CD4-positive, alpha-beta T cell treated with Interleukin-15 for 4 hours (primary cell): ENCODE measurements at places on chromosomes 5 and 9.

GRCh38 chr5:1000329-1000728 lies 8.3 kb upstream of the NKD2 start:
- no peak for DNase-seq

- DNase-seq: no peak
Measured at GRCh38 chr9:109232449-109233237, 65.6 kb upstream of the FRRS1L start.

DNA sequence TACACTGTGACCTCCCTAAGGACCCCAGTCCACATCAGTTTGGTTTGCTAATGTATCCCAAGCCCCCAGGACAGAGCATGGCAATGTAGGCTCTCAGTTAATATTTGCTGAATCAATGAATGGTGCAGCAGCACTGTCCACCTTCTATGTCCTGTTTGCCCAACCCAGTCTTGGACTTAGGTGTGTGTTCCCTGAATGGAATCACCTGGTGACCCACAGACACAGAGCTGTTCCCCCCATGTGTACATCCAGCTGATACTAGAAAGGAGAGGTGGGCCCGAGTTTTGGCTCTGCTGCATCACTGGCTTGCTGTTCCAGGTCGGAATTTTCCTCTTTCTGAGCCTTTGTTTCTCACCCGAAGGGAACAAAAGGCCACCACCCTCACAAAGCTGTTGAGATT lies 180.2 kb downstream of the AOPEP start:
- DNase-seq: no peak

DNA sequence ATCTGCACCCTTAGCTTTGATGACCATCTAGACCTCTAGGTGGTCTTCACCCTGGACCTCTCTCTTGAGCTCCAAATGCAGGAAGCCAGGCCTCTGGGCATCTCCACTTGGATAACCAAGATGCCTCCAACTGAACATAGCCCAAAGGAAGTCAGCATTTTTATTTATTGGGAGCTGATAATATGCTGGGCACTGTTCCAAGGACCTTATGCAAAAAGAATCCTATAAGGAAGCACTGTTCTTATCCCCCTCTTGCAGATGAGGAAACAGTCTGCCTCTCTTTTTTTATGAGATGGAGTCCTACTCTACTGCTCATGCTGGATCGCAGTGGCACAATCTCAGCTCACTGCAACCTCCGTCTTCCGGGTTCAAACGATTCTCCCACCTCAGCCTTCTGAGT lies 219.9 kb downstream of the CDK5RAP2 start:
- no peak for DNase-seq

DNA sequence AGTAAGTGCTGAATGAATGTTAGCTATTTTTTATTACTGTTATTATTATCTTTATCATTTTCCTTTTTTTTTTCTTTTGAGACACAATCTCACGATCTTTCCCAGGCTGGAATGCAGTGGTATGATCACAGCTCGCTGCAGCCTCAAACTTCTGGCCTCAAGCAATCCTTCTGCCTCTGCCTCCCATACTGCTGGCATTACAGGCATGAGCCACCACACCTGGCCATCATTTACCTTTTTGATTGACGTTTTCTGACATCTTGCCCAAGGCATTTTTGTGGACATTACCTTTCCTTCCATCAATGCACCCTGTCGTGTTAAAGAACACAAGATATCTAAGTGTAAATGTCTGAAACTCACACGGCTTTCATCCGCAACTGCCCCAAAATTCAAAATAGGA lies 138.2 kb downstream of the GAS1 start:
- no peak for DNase-seq

DNA sequence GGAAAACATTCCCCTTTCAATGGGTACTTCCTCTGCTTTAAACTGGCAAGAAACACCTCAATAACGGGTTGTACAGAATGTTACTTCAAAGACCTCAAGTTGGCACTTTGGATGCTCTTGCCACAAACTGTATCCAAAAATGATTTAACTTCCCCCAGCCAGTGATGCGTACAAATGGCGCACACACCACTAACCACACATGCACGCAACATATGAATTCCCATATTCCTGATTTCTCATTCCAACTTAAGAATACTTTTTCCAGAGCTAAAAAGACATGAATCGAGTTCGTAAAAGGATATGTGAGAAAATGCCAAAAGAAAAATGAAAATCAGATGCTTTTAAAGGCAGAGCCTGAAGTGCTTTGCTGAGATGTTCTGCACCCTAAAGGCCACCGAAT lies 388.0 kb upstream of the PIK3R1 start:
- DNase-seq: no peak
